ENCODE measurements at places on chromosomes 6 and 20. TPM values are rescaled to one million over a fixed set of nuclear protein-coding genes. Genes with fewer than 3 reads are reported as not detected.

CASS4 gene
- 0.30 TPM for total RNA-seq

EZR gene
- 141 TPM for total RNA-seq

CRYBG1 gene
- total RNA-seq = 1.7 TPM

CFAP61 gene
- total RNA-seq = 73.4 TPM

MYB gene
- total RNA-seq = 0.24 TPM

CPXM1 gene
- total RNA-seq = 0.19 TPM

MACROD2 gene
- total RNA-seq = 1.6 TPM

PRRT1 gene
- total RNA-seq = 0.83 TPM

CST2 gene
- total RNA-seq = not detected

SAMHD1 gene
- 20.7 TPM for total RNA-seq

FOXF2 gene
- total RNA-seq = 0.43 TPM

FILIP1 gene
- 183 TPM for total RNA-seq

SPEF1 gene
- not detected for total RNA-seq

CGA gene
- total RNA-seq = not detected

IPCEF1 gene
- 5.0 TPM for total RNA-seq
